ENCODE measurements at places on chromosomes 7 and 10.

DNA sequence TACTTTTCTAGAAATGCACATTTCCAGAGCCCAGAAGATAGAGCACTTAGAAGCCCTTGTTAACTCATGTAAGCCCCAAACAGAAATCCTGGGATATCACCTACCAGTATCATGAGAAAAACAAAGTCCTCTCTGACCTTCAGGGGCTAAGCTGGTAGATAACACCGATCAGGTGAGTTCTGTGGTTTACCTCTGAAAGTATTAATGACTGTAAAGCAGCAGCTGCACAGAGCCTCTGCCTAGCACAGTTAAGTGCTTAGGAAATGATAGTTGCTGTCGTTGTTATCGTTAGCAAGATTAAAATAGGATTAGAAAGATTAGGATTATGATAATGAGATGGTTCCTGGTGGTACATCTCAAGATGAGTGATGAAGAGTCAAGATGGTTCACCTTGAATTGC is 64.9 kb downstream of the PLXNA4 start:
- no peak for DNase-seq

DNA sequence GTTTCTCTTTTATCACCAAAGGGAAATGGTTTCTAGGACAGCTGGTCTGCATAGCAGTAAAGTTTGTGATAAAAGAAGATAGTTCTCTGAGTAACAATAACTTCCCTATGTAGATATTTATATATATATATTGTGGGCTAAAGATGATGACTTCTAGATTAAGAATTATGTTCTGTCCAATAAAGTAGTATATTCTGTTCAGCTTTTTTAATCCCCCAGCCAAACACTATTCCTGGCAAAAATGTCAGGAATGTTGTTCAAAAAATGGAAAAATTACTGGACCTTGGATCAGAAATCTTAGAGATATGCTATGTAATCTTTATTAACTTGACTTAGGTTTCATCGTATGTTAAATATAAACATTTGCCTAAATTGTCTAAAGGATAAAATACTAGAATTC is 136.3 kb upstream of the GNAI1 start:
- peak; percentile 60 for DNase-seq

- no peak for DNase-seq
Measured at GRCh38 chr10:37632641-37633040, 224.8 kb downstream of the ZNF248 start.

GRCh38 chr7:94264756-94265155 is 129.9 kb upstream of the COL1A2 start:
- DNase-seq = peak; percentile 35

DNA sequence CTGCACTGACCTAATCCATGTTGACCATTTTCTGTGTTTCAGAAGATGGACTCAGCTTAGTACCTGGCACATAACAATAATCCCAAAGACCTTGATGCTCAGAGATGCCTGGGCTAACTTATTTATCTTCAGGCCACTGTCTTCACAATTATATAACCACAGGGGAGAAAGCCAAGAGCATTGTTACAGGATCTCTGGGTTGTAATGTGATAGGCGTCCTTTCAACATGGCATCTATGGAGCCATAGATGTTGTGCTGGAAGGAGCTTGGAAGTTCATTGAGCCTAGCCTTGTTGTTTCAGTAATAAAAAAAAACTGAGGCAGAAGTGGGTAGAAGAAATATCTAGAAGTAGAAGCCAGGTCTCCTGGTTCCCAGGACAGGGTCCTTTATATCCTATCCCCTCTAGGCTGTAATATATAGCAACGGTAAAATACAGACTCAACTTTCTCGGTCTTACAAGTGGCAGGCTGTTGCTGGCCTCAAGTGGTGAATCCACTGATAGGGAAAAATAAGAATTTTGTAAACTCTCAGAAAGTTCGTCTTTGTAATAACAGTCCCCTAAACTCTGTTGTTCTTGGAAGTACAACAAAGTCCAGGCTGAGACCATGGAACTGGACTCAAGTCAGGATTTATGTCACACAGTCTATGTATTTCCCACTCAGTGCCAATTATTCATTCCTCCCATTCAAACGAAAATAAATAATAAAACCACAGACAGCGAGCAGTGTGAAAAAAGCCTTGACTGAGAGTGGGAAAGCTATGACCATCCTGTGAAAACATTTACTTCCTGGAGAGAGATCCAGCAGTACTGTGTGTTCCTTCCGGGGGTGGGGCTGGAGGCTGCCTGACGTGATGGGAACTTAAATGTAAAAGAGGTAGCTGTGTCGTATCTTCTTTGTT is 277.6 kb downstream of the REEP3 start:
- peak; percentile 99 for DNase-seq

GRCh38 chr10:125041856-125042506 is 100.1 kb downstream of the ZRANB1 start:
- peak; percentile 78 for DNase-seq

- DNase-seq = no peak
Measured at GRCh38 chr10:15254808-15255648, 86.5 kb upstream of the NMT2 start.

DNA sequence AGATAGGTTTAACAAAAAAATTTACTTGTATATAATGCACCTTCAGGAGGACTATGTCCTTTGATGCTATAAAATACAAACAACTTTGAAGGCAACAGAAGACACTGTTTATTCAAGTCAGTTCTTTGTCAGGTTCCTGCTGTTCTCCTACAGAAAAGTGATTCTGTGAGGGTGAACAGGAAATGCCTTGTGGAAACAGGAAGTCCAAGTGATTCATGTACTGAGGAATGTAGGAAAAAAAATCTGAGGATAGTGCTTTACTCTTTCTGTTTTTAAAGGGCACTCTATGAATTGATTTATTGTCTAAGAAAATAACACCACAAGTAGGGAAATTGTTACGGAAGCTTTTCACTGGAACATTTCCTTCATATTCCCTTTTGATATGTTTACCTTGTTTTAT is 171.9 kb downstream of the HDAC9 start:
- peak; percentile 75 for DNase-seq

DNA sequence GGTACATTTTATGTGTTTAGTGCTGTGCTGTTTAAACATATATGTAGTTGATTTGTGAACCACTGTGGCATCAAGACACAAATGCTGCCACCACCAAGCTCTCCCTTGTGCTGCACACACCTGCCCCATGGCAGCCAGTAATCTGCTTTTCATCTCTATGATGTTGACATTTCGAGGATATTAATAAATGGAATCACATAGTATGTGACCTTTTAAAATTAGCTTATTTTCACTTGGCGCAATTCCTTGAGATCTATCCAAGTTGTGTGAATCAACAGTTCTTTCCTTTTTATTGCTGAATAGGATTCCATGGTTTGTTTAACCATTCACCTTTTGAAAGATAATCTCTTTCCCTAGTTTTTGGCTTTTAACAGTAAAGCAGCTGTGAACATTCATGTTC is 73.1 kb downstream of the BMPR1A start:
- DNase-seq = no peak

DNA sequence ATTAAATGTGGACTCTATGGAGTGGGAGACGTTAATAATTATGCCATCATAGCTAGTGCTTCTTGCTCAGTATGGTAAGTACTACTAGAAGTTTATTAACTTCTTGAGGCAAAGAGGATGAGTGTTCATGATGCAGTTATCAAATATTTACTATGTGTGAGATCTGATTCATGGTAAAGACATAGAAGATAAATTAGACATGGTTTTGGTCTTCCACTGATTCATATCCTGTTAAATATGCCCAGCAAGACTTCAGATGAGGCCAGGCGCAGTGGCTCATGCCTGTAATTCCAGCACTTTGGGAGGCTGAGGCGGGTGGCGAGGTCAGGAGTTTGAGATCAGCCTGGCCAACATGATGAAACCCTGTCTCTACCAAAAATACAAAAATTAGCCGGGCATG is 547.1 kb upstream of the ANKRD30A start:
- peak; percentile 58 for DNase-seq

- no peak for DNase-seq
Measured at GRCh38 chr10:96511044-96511945, 2.4 kb downstream of the TLL2 start.

DNA sequence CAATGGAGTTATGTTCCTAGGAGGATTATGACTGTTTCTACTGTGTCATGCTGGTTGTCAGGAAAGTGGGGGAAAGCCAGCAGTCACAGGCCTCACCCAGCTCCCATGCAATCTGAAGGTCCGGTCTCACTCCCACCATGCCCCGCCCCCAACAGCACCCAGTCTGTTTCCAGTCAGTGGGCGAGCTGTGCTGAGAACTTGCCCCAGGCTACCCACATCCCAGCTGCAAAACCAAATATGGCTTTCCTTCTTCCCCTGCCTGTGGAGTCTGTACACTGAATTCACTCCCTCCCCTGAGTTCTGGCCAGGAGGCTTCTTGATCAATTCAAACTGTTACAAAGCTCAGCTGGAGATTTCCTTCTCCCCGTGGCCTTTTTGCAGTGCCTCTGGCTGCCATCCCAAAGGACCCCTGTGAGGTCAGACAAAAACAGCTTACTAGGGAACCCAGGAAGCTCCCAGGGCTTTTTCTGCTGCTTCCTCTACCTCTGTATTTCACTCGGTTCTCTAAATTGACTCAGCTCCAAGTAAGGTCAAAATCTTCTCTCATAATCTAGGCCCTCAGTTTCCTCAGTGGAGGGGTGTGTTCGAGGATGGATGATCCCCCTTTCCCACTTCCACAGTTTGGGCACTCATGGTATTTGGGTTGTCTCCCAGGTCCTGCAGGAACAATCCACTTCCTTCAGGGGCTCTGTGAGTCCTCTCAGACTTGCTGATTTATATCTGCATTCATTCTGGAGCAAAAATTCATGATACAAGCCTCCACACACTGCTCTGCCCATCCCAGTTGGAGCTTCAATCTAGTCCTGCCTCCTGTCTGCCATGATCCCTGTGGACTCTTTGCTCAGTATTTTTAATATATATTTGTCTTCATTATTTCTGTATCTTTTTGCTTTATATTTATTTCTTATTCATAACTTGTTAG is 205.5 kb downstream of the SEMA3D start:
- peak; percentile 29 for DNase-seq

GRCh38 chr10:31134311-31134952 is 102.8 kb upstream of the ZNF438 start:
- peak; percentile 40 for DNase-seq

DNA sequence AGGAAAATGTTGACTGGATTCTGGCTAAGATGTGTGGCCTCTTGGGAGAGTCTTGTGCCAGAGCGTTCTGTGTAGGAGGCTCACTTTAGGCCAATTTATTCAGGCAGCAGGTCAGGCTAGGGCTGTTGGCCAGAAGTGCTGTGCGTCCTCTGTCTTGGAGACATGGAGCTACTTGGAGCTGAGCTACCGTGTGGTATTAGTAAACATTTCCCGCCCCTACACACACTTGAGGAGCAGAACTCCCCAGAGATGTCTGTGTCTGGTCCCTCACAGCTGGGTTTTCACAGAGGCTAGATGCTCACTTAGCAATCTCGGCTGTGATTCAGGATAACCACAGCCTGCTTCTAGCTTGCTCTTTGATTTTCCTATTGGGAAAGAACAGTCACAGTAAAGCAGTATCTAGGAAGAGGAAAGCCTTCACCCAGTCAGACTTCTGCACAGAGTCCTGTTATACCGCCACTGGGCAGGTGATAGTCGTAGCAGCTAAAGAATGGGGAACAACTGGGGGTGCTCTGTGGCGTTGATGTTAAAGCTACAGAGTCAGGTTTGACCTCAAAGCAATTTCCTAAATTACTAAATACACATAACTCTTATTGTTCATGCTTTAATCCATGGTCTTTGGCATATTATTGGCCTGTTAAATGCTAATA is 86.7 kb downstream of the MDFIC start:
- DNase-seq = peak; percentile 59

DNA sequence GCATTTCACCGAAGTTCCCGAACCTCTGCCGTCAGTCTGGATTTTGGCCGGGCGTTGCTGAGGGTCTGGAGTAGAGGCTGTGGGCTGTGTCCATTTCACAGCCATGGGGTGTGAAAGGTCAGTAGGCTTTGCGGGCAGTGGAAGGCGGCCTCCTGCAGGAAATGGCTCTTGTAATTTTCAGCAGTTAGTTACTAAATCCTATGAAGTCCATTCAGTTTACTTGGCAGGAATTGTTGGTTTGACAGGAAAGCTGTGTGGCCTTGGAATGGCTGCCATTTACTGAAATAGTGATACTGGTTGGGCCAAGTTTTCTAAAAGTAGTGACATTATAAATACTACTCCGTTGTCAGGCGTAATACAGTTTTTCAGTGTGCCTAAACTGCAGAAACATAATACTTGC is 303.7 kb downstream of the CCDC3 start:
- no peak for DNase-seq

- peak; percentile 60 for DNase-seq
Measured at GRCh38 chr10:4488904-4489303, 337.1 kb upstream of the AKR1E2 start.

DNA sequence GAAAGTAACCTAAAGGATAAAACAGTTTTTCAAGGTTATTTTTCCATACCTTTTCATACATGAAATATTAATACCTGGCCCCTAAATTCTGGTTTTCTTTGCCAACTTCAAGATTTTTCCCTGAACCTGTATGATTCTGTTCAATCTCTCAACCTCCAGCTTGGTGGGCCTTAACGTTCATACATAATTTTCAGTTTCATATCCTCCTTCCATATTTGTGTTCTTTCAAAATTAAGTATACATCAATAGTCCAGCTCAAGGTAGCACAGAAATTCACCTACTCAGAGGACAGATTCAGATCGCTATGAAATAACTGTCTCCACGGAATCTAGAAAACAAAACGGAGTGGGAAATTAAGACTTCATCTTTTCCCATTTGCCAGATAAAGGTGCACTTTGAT is 505.8 kb upstream of the GHITM start:
- no peak for DNase-seq

DNA sequence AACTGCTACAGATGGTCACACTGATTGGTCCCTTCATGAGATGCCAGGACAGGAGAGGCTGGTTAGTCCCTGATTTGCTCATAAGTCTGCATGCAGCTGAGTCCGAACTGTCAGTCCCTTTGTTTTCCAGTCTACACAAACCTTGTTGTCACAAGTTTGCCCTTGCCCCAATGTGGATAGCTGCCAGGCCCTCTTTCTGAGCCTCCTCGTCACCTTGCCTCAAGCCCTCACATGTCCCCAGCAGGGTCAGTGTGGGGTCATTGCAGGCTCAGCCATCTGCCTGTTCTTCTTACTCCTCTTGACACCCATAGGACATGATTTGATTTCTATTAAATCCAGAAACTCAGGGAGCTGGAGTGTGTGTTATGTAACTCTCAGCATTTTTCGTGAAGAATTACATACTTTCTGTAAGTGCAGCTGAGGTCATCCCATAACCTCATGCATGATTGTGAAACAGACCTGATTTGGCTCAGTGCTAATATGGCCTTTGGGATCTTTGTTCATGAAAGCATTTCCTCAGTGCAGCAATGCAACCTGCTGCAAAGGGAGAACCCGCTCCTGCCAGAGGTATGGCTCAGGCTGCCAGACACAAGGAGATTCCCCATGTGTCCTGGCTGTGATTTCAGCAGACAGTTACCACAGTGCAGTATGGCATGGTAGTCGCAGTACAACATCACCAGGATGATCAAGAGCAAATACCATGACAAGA is 70.0 kb upstream of the ZMIZ2 start:
- DNase-seq = peak; percentile 63

- no peak for DNase-seq
Measured at GRCh38 chr7:13898957-13899670, 90.4 kb downstream of the ETV1 start.

DNA sequence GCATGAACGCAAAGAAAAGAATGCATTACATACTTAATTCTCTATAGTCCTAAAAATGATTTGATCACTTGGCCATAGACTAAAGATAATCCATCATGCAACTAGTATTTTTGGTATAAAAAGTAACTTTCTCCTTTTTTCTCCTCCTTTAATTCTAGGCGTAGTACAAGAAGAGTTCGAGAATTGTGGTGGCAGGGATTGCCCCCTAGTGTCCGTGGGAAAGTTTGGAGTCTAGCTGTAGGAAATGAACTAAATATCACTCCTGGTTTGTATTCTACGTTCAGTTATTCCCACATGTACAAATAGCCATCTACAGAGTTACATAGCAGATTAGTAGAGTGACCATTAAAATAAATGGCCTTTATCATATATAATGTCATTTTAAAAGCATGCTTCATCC is 45.5 kb upstream of the HELLS start:
- DNase-seq = peak; percentile 21

Measured in fibroblast of skin of scalp (primary cell).